Stimulated activated CD8-positive, alpha-beta memory T cell treated with anti-CD3 and anti-CD28 coated beads, Interleukin-2, amount 100 ng/mL, for 1 hour (primary cell): ENCODE measurements at places on chromosomes 12 and 14.

DNA sequence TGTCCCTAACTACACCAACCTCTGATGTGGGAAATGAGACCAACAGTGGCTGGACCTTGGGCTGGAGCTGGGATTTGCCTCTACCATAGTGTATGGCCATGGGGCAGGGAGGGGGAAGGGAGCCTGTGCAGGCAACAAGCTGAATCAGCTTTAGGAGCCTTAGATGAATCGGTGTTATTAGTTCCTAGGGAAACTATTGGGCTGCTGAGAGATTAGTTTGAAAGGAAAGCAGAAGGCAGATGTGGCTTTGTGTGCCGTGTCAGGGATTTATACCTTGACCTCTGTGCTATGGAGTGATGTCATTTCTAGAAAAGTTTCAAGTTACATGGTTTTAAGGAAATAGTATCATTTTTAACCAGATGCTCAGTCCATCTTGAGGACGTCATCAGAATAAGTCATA, 19.5 kb upstream of the GAS2L3 start:
- no peak for DNase-seq

GRCh38 chr14:58865514-58866281, 227.9 kb downstream of the DACT1 start:
- DNase-seq, result no peak

DNA sequence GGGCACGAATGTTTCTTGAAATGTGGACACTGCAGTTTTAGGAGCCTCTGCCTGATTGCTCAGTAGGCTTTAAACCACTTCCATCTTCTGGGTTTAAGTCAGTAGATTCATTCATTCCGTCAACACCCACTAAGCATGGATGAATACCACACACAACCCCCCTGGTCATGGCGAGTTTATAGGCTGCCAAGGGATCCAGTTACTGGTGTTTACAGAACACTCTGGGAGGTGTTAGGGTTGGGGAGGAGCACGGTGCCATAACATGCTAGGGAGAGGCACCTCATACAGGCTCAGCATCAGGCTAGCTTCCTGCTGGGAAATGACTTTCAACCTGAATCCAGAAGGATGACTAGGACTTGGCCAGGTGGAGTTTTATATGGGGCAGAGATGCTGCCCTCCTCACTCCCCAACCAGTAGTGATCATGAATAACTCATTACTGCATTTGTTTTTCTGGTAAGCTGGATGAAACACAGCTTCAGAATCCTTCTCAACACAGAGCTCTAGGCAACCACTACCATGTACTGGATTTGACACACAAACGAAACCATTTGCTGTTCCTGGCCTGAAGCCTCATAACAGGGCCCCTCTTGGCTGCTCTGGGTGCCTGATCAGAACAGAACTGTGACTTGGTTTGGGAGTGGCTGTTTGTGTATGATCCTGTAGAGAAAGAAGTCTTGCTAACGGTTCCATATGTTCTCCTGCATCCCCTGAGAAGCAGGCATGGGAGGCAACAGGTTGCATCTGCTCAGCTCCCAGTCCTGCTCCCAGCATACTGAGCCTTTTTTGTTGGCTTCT, 47.9 kb downstream of the FBXW8 start:
- DNase-seq, result no peak

DNA sequence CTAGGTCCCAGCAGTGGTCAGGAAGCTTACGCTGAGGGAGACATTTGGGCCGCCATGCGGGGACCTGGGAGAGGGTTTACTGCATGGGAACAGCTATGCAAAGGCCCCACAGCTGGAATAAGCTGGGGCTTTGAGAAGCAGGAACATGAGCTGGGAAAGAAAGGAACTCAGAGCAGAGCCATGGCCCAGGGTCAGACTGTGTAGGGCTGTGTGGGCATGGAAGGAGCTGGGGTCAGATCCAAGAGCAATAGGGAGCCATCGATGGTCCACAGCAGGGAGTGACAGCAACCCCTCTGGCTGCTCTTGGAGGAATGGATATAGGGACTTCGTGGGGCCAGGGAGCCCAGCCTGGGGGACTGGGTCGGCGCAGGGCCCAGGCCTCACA, 151.6 kb downstream of the ADGRD1 start:
- no peak for DNase-seq

GRCh38 chr14:24353559-24354481, 14.0 kb upstream of the RIPK3 start:
- no peak for DNase-seq

GRCh38 chr12:131114942-131115584, 161.4 kb downstream of the ADGRD1 start:
- DNase-seq, result no peak
